ENCODE measurements at places on chromosomes 6 and 20.

GRCh38 chr20:50517817-50518154, 7.6 kb downstream of the PTPN1 start:
- peaks cover 13% of the 10 kb centered on the region for H3K36me3 ChIP-seq
- H3K27me3 ChIP-seq: no peaks in the 10 kb centered on the region
- peak overlapping the region; percentile 78 for H3K4me3 ChIP-seq
- H3K4me1 ChIP-seq: peaks cover 89% of the 10 kb centered on the region
- H3K27ac ChIP-seq: peak overlapping the region; percentile 92

DNA sequence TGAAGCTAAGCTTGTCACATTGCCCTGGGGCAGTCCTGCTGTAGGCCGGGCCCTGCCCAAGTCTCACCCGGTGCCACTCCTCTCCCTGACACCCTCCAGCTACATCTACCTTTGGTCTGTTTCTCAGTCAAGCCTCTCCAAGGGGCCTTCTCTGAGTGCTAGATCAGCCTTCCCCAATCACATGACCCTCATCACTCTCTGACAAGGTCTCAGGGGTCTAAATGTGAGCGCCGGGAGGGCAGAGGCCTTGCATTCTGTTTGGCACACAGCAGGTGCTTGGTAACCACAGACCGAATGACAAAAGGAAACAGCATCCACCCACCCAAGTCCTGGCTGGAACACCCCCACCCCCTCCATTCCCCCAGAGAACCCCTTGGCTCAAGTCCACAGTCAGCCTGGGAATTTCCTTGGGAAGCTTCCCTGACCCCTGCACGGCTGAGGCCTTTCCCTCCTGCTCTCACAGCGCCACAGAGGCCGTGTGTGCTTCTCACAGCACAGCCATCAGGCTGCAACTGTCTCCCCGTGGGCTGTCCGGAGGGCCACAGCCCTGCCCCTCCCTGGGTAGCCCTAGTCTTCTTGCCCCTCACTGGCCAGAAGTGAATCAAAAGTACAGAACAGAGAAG, 32.9 kb downstream of the PKIG start:
- H3K4me1 ChIP-seq: peaks cover 54% of the 10 kb centered on the region
- H3K36me3 ChIP-seq: peaks cover 17% of the 10 kb centered on the region
- peak overlapping the region; percentile 40 for H3K4me3 ChIP-seq

DNA sequence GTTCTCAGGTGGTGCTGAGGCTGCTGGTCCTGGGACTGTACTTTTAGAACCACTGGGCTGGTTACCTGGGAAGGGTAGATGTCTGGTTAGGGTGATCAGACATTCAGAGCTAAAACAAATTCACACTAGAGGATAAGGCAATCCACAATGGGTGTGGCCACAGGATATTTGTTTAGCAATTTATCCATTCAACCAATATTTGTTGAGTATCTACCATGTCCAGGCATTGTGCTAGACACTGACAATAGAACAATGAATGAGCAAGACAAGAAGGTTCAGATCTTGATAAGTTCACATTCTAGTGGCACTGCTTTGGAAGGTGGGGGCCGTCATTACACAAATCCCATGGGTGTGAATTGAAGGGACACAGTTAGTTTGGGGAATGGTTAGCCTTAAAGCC, 131.7 kb downstream of the BCAS1 start:
- no peak for DNase-seq
- peaks cover 28% of the 10 kb centered on the region for H3K4me1 ChIP-seq
- no peaks in the 10 kb centered on the region for H3K27me3 ChIP-seq
- no peak overlapping the region for H3K27ac ChIP-seq

GRCh38 chr6:25453288-25453687, 174.1 kb downstream of the CARMIL1 start:
- no peak overlapping the region for H3K27ac ChIP-seq
- peaks cover 3% of the 10 kb centered on the region for H3K36me3 ChIP-seq
- DNase-seq: no peak
- no peaks in the 10 kb centered on the region for H3K27me3 ChIP-seq

- H3K27ac ChIP-seq: no peak overlapping the region
- H3K27me3 ChIP-seq: peaks cover 31% of the 10 kb centered on the region
- H3K36me3 ChIP-seq: no peaks in the 10 kb centered on the region
Observed at GRCh38 chr6:44739181-44739580, 351.7 kb downstream of the CDC5L start.

- DNase-seq: no peak
- H3K36me3 ChIP-seq: no peaks in the 10 kb centered on the region
- no peak overlapping the region for H3K4me3 ChIP-seq
- no peaks in the 10 kb centered on the region for H3K27me3 ChIP-seq
Observed at GRCh38 chr20:54619181-54619580, 143.8 kb downstream of the DOK5 start.

GRCh38 chr6:134756374-134757025, 193.4 kb downstream of the ALDH8A1 start:
- peaks cover 32% of the 10 kb centered on the region for H3K27me3 ChIP-seq
- H3K4me1 ChIP-seq: no peaks in the 10 kb centered on the region
- no peaks in the 10 kb centered on the region for H3K36me3 ChIP-seq
- no peak overlapping the region for H3K4me3 ChIP-seq
- no peak for DNase-seq
- H3K27ac ChIP-seq: no peak overlapping the region

GRCh38 chr6:31622684-31623091, 2.2 kb downstream of the PRRC2A start:
- no peak for DNase-seq
- H3K36me3 ChIP-seq: peaks cover 63% of the 10 kb centered on the region
- H3K4me1 ChIP-seq: peaks cover 25% of the 10 kb centered on the region
- no peak overlapping the region for H3K4me3 ChIP-seq
- H3K27me3 ChIP-seq: no peaks in the 10 kb centered on the region

GRCh38 chr20:278607-279571, 11.7 kb downstream of the C20orf96 start:
- H3K27ac ChIP-seq: no peak overlapping the region
- no peaks in the 10 kb centered on the region for H3K4me1 ChIP-seq
- no peak overlapping the region for H3K4me3 ChIP-seq

GRCh38 chr6:26404546-26404945, 2.5 kb downstream of the BTN3A1 start:
- no peak for DNase-seq
- H3K4me3 ChIP-seq: peak overlapping the region; percentile 98
- H3K27me3 ChIP-seq: no peaks in the 10 kb centered on the region
- peaks cover 54% of the 10 kb centered on the region for H3K36me3 ChIP-seq

GRCh38 chr20:24634855-24635254, 165.4 kb downstream of the SYNDIG1 start:
- H3K4me1 ChIP-seq: no peaks in the 10 kb centered on the region
- H3K27ac ChIP-seq: no peak overlapping the region
- H3K36me3 ChIP-seq: no peaks in the 10 kb centered on the region
- peaks cover 48% of the 10 kb centered on the region for H3K27me3 ChIP-seq
- DNase-seq: no peak

- no peak for DNase-seq
- peaks cover 2% of the 10 kb centered on the region for H3K36me3 ChIP-seq
- no peaks in the 10 kb centered on the region for H3K4me1 ChIP-seq
- peaks cover 42% of the 10 kb centered on the region for H3K27me3 ChIP-seq
Observed at GRCh38 chr6:31317036-31317435, 39.9 kb downstream of the HLA-B start.

DNA sequence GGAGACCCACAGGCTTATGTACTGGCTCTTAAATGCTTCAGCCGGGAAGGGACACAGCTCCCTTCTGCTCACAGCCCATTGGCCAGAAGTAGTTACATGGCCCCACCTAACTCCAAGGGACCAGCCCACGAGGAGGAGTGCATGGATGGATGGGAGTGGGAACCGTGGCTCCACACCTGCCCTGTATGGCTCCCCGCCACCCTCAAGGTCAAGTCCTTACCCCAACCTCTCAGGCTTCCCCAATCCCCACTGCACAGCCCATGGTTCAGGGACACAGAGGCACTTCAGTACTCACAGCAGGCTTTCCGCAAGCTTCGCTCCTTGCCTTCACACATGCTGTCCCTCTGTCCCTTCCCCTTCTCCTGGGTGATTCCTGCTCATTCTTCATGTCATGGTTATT, 137.9 kb upstream of the KCNG1 start:
- H3K36me3 ChIP-seq: no peaks in the 10 kb centered on the region
- peaks cover 74% of the 10 kb centered on the region for H3K27me3 ChIP-seq
- no peak overlapping the region for H3K4me3 ChIP-seq
- DNase-seq: no peak

- H3K4me1 ChIP-seq: peaks cover 53% of the 10 kb centered on the region
- H3K36me3 ChIP-seq: no peaks in the 10 kb centered on the region
- no peaks in the 10 kb centered on the region for H3K27me3 ChIP-seq
- DNase-seq: peak; percentile 20
- peak overlapping the region; percentile 91 for H3K27ac ChIP-seq
Observed at GRCh38 chr6:112027942-112028674, 25.8 kb upstream of the CCN6 start.

GRCh38 chr6:145669627-145670034, 65.7 kb downstream of the EPM2A start:
- H3K27ac ChIP-seq: no peak overlapping the region
- DNase-seq: no peak

- no peak for DNase-seq
- H3K4me1 ChIP-seq: no peaks in the 10 kb centered on the region
- no peaks in the 10 kb centered on the region for H3K27me3 ChIP-seq
- H3K36me3 ChIP-seq: no peaks in the 10 kb centered on the region
- no peak overlapping the region for H3K27ac ChIP-seq
Observed at GRCh38 chr6:47157653-47158219, 115.6 kb upstream of the ADGRF1 start.

- peaks cover 6% of the 10 kb centered on the region for H3K4me1 ChIP-seq
- DNase-seq: no peak
- H3K36me3 ChIP-seq: peaks cover 2% of the 10 kb centered on the region
- H3K27ac ChIP-seq: no peak overlapping the region
- no peaks in the 10 kb centered on the region for H3K27me3 ChIP-seq
Observed at GRCh38 chr20:309306-309840, 12.0 kb downstream of the ZCCHC3 start.

GRCh38 chr6:89118931-89119330, 1.1 kb upstream of the SRSF12 start:
- peak overlapping the region; percentile 86 for H3K4me3 ChIP-seq
- H3K4me1 ChIP-seq: peaks cover 7% of the 10 kb centered on the region
- H3K27ac ChIP-seq: no peak overlapping the region

DNA sequence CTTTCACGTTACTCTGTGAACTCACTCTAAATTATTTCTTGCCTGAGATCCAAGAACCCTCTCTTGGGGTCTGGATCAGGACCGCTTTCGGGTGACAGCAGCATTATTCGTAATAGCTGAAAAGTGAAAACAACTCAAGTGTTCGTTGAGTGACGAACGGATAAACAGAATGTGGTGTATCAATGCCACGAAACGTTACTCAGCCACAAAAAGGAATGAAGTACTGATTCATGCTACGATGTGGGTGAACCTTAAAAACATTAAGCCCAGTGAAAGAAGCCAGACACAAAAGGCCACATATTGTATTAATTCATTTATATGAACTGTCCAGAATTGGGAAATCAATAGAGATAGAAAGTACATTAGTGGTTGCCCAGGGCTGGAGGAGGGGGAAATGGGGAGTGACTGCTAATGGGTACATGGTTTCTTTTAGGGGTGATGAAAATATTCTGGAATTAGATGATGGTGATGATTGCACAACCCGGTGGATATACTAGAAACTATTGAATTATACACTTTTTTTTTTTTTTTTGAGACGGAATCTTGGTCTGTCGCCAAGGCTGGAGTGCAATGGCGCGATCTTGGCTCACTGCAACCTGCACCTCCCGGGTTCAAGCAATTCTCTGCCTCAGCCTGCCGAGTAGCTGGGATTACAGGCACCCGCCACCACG, 8.4 kb downstream of the PTGIS start:
- H3K27me3 ChIP-seq: peaks cover 46% of the 10 kb centered on the region
- no peak overlapping the region for H3K27ac ChIP-seq
- H3K4me3 ChIP-seq: no peak overlapping the region
- H3K36me3 ChIP-seq: no peaks in the 10 kb centered on the region
- H3K4me1 ChIP-seq: peaks cover 5% of the 10 kb centered on the region

- H3K4me3 ChIP-seq: peak overlapping the region; percentile 66
- H3K36me3 ChIP-seq: peaks cover 8% of the 10 kb centered on the region
- H3K27ac ChIP-seq: peak overlapping the region; percentile 72
- peaks cover 94% of the 10 kb centered on the region for H3K27me3 ChIP-seq
- H3K4me1 ChIP-seq: peaks cover 22% of the 10 kb centered on the region
- no peak for DNase-seq
Observed at GRCh38 chr6:10838794-10839333, 525 bp upstream of the MAK start.

DNA sequence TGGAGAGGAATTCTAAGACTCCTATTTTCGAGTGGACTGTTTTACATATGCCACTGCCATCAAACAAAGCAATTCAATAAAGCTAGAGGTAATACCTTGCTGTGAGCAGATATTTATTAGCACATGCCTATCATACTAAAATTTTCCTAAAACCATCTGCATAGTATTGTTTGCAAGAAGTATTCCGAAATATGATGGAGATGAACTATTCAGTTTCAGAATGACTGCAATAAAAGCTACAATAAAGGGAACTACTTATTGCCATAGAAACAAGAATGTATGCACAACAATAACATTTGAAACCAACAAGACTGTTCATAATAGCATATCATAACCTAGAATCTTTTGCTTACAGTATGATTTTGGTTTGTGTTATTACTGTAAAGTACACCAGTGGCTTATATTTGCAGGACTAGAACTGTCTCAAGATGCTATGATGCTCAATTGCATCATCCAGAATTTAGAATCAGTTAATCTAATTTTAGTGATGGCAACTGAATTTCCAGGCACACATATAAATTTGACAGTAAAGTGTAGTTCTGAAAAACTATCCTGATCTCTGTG, 144.3 kb downstream of the GRIK2 start:
- no peaks in the 10 kb centered on the region for H3K4me1 ChIP-seq
- no peaks in the 10 kb centered on the region for H3K36me3 ChIP-seq
- H3K27ac ChIP-seq: no peak overlapping the region
- no peak overlapping the region for H3K4me3 ChIP-seq
- H3K27me3 ChIP-seq: no peaks in the 10 kb centered on the region

DNA sequence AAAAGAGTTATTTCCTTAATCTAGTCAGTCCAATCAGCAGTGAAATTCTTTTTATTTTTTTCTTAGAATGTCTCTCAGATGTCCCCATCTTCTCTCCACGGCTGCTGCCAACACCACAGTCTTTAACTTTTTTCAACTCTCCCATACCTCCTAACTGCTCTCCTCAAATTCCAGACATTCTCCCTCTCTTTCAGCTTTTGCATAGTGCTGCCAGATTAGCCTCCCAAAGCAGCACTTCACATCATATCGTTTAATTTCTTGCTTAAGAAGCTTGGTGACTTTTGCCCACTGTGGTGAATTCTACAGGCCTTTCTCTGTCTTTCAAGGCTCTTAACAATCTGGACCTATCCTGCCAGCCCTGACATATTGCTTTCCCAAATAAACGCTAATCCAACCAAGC, 233.4 kb downstream of the UST start:
- DNase-seq: no peak
- no peaks in the 10 kb centered on the region for H3K27me3 ChIP-seq
- H3K4me3 ChIP-seq: no peak overlapping the region
- no peaks in the 10 kb centered on the region for H3K4me1 ChIP-seq

GRCh38 chr20:20578838-20579237, 133.6 kb downstream of the RALGAPA2 start:
- no peak for DNase-seq
- H3K36me3 ChIP-seq: peaks cover 26% of the 10 kb centered on the region
- H3K4me3 ChIP-seq: no peak overlapping the region
- H3K27me3 ChIP-seq: no peaks in the 10 kb centered on the region
- no peak overlapping the region for H3K27ac ChIP-seq
- no peaks in the 10 kb centered on the region for H3K4me1 ChIP-seq
